ENCODE measurements at places on chromosomes 1 and 21. TPM values are rescaled to one million over a fixed set of nuclear protein-coding genes. Genes with fewer than 3 reads are reported as not detected.

DNA sequence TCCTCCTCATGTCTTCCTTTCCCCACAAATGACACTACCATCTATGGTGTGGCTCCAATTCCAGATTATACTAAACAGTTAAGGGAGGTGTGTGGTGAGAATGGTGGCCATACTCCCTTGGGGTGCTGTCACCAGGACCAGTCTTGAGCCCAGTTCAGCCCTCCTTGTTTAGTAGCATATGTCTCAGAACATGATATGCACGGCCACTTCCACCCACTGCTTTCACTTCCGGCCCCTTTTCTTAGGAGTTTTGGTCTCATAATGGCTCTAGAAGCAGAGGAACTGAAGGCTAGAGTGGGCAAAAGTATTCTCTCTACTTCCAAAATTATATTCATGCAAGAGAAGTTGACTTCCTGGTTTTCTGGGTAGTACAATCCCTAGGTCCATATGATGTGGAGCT is 45.3 kb upstream of the CACNA1E start:
- DNase-seq, result no peak

GRCh38 chr1:47745715-47746609 is 251.2 kb downstream of the TRABD2B start:
- no peak for DNase-seq

- DNase-seq, result no peak
Observed at GRCh38 chr1:31102501-31102950, 37.0 kb upstream of the PUM1 start.

GRCh38 chr1:240309769-240310168 is 218.1 kb downstream of the FMN2 start:
- DNase-seq, result no peak

Gene S100A3
- polyA plus RNA-seq, result 0.52 TPM

Gene BLACAT1
- polyA plus RNA-seq, result 2.8 TPM

Gene ITGB2
- polyA plus RNA-seq, result 21.6 TPM
